ENCODE measurements at places on chromosomes 11 and 22. TPM values are rescaled to one million over a fixed set of nuclear protein-coding genes. Genes with fewer than 3 reads are reported as not detected.

DNA sequence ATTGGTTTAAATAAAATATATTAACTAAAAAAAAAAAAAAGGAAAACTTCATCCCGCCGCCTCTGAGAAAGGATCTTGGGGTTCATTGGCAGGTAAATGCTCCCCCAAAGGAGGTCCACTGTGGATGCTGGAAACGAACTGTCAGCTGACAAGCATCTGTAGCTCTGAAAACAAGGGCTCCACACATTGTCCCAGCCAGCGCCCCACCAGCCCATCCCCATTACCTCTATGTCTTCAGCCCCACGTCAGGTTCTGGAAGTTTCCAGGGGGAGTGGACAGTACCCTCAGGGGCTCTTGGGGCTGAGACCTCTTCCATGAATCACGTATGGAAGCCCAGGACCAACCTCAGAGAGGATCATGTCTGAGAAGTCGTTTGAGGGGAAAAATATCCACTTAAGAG lies 66.4 kb upstream of the WNT7B start:
- DNase-seq = no peak

- no peak for DNase-seq
These were observed 35.1 kb downstream of the WT1 start for GRCh38 chr11:32400196-32400595.

GRCh38 chr22:43150731-43151206 lies 590 bp upstream of the TSPO start:
- no peak for DNase-seq

- DNase-seq = no peak
These were observed 122.4 kb downstream of the ETS1 start for GRCh38 chr11:128464878-128465450.

GRCh38 chr22:23064381-23065068 lies 5.8 kb upstream of the GNAZ start:
- no peak for DNase-seq

- no peak for DNase-seq
These were observed 14.7 kb upstream of the TUB start for GRCh38 chr11:8066036-8066910.

Gene TMA7B
- not detected for total RNA-seq

Measured in A673 (cell line).